Myometrial cell (primary cell): ENCODE measurements at places on chromosomes 16 and 17. TPM values are rescaled to one million over a fixed set of nuclear protein-coding genes. Genes with fewer than 3 reads are reported as not detected.

GINS2 gene
- 16.1 and 22.5 TPM in 2 replicates for total RNA-seq

TBC1D3 gene
- not detected in 2 replicates for total RNA-seq

TBC1D3H gene
- total RNA-seq, result not detected in 2 replicates

RABEP1 gene
- 31.2 and 31.4 TPM in 2 replicates for total RNA-seq

RILP gene
- 15.9 and 28.2 TPM in 2 replicates for total RNA-seq

PMFBP1 gene
- total RNA-seq, result 1.2 TPM in 1 of 2 replicates, not detected in the other

NAA60 gene
- 9.5 and 11.3 TPM in 2 replicates for total RNA-seq

GGA2 gene
- 11.8 and 12.9 TPM in 2 replicates for total RNA-seq

AKAP1 gene
- 6.1 and 7.8 TPM in 2 replicates for total RNA-seq

DNAH17 gene
- total RNA-seq, result not detected in 2 replicates

KRT25 gene
- total RNA-seq, result not detected in 2 replicates

PPP1R27 gene
- total RNA-seq, result not detected in 2 replicates

EME1 gene
- 5.0 and 17.6 TPM in 2 replicates for total RNA-seq

TBC1D28 gene
- total RNA-seq, result not detected in 2 replicates

HSD11B2 gene
- total RNA-seq, result not detected in 2 replicates

ANKRD11 gene
- 42.7 and 45.7 TPM in 2 replicates for total RNA-seq
